ENCODE measurements at places on chromosomes 4 and X.
A peak's percentile ranks its signal among the peaks of the same experiment; 100 is the strongest.

- no peak for DNase-seq
Observed at GRCh38 chr4:109846395-109847098, 1.4 kb upstream of the LRIT3 start.

DNA sequence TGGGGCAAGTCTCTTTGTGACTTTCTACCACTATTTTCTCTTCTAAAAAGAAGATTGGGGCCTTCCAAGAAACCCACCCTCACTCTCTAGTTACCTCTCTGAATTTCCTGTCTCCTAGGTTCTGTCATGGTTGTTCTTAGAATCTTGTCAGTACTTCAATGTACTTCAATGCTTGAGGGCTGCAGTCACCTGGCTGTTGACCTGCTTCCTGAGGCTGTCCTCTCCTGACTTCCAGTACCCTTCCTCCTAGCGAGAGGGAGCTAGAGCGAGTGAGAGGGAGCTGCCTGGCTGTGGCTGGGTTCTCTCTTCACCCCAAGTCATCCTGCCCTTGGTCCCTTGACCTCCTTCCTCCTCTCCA lies 17.7 kb downstream of the CD99L2 start:
- peak; percentile 31 for DNase-seq

- peak; percentile 21 for DNase-seq
Observed at GRCh38 chrX:153226344-153227185, 47.5 kb downstream of the MAGEA1 start.

DNA sequence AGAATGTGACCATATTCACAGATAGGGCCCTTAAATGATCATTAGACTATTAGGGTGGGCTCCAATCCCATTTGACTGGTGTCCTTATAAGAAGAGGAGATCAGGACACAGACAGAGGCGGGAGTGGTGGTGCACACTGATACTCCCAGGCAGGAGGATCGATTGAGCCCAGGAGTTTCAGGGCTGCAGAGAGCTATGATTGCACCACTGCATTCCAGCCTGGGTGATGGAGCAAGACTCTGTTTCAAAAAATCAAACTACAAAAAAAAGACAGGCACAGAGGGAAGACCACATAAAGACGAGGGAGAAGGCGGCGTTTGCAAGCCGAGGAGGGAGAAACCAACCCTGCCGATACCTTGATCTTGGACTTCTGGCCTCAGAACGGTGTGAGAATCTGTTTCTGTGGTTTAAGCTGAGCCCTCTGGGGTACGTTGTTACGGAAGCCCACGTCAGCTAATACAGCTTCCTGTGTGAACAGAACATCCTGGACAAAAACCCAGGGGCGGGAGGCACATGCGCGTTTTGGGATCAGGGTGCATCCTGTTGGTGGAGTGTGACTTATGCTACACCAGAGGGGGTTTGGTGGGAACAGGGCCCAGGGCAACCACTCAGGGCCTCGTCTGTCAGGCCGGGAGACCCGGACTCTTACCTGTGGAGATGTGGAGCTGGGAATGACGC lies 211.8 kb upstream of the PSAPL1 start:
- peak; percentile 37 for DNase-seq

GRCh38 chr4:156336511-156336910 lies 382.8 kb upstream of the CTSO start:
- no peak for DNase-seq

DNA sequence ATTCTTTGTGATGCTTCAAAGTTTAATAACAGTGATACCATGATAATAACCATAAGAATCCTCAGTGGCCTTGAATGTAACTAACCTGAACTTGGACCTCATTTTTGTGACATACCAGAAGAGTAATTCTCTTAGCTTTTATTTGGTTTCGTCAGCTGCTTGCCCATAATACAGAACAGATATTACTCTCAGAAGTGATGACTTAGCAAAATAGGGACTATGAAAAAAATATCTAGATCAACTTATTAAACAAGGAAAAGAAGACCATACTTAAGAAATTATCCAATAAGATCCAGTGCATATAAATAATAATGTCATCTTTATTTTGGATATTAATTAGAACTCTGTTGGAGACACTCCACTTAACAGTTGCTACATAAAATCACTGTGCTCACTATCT lies 236.9 kb upstream of the GPC4 start:
- no peak for DNase-seq
